ENCODE measurements at places on chromosomes 13 and 19.

- no peak for DNase-seq
Measured at GRCh38 chr13:40963927-40964326, 55.2 kb downstream of the ELF1 start.

GRCh38 chr19:35178701-35179100, 24.2 kb downstream of the FXYD5 start:
- DNase-seq, result no peak

GRCh38 chr13:102302534-102302933, 99.3 kb downstream of the FGF14 start:
- DNase-seq, result no peak

GRCh38 chr19:10499550-10500246, 3.5 kb downstream of the KEAP1 start:
- no peak for DNase-seq

GRCh38 chr13:34340534-34340933, 522.6 kb downstream of the RFC3 start:
- no peak for DNase-seq

DNA sequence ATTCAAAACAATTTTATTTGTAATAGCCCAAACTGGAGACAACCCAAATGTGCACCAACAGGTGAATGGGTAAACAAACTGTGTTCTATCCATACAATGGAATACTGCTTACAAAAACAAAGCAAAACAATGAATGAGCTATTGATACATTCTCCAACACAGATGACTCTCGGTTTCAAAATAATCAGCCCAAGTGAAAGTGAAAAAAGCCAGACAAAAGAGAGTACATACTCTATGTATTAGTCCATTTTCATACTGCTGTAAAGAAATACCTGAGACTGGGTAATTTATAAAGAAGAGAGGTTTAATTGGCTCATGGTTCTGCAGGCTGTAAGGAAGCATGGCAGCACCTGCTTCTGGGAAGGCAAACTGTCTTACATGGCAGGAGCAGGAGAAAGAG, 65.2 kb upstream of the LRCH1 start:
- DNase-seq, result no peak

GRCh38 chr13:100339411-100339940, 249.1 kb downstream of the GGACT start:
- no peak for DNase-seq

- peak; percentile 44 for DNase-seq
Measured at GRCh38 chr13:38348861-38349389, 726 bp upstream of the UFM1 start.

All from ecto neural progenitor cell (in vitro differentiated cells).